ENCODE measurements at places on chromosomes 6 and 20.

GRCh38 chr6:158496700-158497099 is 63.2 kb upstream of the TMEM181 start:
- no peak for DNase-seq

GRCh38 chr6:106530026-106530425 is 99.3 kb downstream of the RTN4IP1 start:
- DNase-seq: no peak

- DNase-seq: peak; percentile 76
These were observed 86.4 kb downstream of the ADGRG6 start for GRCh38 chr6:142387997-142388815.

DNA sequence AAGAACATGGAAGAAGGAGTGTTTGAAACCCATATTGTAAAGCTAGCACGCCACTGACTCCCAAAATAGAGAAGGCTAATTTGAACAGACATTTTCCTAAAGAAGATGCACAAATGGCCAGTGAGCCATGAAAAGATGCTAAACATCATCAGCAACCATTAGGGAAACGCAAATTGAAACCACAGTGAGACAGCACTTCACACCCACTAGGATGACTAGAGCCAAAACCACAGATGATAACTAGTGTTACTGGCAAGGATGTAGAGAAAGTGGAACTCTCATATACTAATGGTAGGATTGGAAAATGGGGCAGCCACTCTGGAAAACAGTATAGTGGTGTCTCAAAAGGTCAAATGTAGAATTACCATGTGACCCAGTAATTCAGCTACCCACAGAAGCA is 58.2 kb downstream of the BMP7 start:
- DNase-seq: peak; percentile 57

DNA sequence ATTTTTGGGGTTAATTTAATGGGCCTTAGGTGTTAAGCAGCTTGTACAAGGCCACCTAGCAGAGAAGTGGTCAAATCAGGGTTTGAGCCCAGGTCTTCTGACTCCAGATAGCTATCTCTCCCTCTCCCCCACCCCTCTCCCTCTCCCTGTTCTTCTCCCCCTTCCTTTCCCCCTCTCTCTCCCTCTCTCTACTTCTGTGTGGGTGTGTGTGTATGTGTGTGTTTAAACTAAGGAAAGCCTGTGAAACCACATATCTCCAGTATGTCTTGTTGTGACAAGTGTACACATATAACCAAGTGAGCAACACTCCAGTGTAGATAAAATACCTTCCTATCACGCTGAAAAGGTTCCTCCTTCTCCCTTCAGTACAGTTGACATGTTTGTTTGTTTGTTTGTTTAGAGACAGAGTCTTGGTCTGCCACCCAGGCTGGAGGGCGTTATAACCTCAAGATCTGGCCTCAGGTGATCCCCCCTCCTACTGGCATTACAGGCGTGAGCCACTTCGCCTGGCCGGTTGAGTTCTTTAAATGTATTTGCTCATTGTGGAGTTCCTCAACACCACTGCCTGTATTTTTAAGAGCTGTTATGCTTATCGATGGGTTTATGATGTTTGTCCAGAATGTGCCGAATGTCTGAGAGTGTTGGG is 140.4 kb downstream of the JARID2 start:
- DNase-seq: peak; percentile 45

- DNase-seq: no peak
These were observed 84.3 kb downstream of the FILIP1 start for GRCh38 chr6:75409286-75409685.

DNA sequence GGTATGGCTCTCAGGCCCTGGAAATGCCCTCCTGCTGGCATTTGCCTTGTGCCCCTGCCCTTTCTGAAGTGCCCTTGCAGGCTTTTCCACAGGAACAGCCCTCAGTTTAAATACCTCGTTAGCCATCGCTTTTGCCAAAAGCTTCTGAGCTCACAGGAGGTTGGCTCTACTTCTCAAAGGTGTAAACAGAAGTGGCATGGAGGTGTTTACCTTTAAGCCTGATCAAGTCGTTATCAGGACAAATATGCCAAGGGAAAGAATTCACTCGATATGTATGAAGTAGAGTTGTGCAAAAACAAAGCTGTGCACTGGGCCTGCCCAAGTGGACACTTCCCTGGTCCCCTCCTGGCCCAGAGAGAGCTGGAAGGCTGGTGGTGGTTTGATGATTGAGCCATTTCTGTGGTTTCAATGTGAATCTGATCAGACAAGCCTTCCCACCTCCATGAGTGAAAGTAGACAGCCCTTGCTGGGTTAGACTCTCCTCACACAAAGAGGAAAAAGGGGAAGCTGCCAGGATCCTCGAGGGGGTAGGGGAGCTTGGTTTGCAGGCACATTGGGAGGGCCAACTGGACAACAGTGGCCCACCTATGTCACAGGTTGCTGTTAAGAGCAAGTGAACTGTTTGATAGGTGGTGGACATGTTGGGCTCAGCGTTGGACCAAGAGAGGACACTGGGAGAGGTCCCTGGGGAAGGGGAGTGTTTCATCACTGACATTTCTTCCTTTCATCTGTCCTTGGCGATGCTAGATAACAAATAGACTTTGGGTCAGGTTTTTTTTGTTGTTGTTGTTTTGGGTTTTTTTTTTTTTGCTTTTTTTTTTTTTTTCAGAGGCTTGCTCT is 98.7 kb downstream of the ZDHHC14 start:
- peak; percentile 65 for DNase-seq
